ENCODE measurements at places on chromosomes 11 and 22. TPM values are rescaled to one million over a fixed set of nuclear protein-coding genes. Genes with fewer than 3 reads are reported as not detected.

DNA sequence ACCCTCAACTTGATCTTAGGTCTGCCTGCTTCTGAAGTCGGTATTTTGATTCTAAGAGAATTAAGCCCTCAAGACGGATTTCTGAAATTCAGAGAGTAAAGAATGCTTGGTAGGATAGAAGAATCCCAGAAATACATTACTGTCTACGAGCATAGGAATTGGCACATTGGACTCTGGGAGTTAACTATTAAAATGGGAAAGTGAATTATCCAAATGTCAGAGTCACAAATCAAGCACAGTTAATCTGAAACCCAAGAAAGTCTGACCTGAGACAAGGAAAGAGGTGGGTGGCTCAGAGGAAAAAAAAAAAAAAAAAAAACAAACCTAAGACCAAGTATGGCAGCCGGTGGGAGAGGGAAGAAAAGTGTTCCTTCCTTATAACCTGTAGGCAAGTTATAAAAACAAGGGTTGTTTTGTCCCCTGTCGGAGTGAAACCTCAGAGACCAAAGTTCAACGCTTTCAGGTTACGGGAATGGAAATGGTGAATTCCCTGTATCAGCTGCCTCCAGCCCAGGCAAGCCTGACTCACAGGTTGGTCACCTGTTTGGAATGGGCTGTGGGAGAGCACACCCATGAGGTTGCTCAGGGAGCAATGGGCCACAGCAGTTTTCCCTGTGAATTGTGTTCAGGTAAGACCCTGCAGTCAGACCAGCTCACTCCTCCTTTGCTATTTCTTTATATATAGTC, 139.0 kb downstream of the ETS1 start:
- H3K27me3 ChIP-seq = no peaks in the 10 kb centered on the region
- H3K27ac ChIP-seq = peak overlapping the region; percentile 96
- no peak for DNase-seq

- no peak for DNase-seq
- H3K27me3 ChIP-seq = peaks cover 15% of the 10 kb centered on the region
- H3K4me3 ChIP-seq = no peak overlapping the region
Measured at GRCh38 chr11:118938491-118939403, 13.0 kb upstream of the BCL9L start.

DNA sequence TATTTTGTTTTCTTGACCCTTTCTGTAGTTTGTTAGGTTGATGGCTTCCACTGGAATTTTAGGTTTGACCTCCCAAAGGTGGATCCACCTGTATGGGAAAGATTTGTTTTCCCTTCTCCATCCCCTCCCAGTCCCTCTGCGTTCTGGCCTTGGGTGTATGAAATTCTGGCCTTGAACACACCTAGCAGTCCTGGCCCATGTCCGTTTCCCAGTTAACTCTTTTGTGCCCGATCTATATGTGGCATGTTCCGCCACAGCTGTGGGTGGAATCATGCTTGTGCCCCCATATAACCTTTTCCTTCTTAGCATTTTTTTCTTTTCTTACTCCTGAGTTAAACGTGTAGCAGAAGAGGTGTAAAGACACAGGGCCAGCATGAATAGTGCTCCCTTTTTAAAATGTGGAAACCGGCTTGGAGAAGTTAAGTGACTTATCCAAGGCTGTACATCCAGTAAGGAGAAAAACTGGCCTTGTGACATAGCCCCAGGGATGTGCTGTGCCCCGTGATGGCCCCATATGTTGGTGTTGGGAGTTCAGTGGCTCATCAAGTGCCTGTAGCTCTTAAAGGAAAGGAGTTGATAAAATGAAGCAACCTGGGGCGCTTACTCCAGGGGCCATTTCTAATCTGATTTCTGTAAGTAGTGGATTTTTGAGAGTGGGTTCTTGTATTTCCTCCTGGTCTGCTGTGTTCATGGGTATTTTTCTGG, 39.3 kb downstream of the ZNRF3 start:
- no peaks in the 10 kb centered on the region for H3K4me1 ChIP-seq
- no peak for DNase-seq
- H3K36me3 ChIP-seq = no peaks in the 10 kb centered on the region
- no peak overlapping the region for H3K27ac ChIP-seq
- H3K4me3 ChIP-seq = no peak overlapping the region

GRCh38 chr22:34743110-34743751, 322.7 kb upstream of the ISX start:
- H3K4me3 ChIP-seq = no peak overlapping the region
- H3K27ac ChIP-seq = no peak overlapping the region
- H3K4me1 ChIP-seq = no peaks in the 10 kb centered on the region

- H3K36me3 ChIP-seq = no peaks in the 10 kb centered on the region
- H3K27me3 ChIP-seq = no peaks in the 10 kb centered on the region
- H3K27ac ChIP-seq = no peak overlapping the region
- H3K4me3 ChIP-seq = no peak overlapping the region
Measured at GRCh38 chr11:121095561-121095960, 5.5 kb upstream of the TECTA start.

- no peak for DNase-seq
- peaks cover 3% of the 10 kb centered on the region for H3K27me3 ChIP-seq
- no peak overlapping the region for H3K27ac ChIP-seq
- no peak overlapping the region for H3K4me3 ChIP-seq
- no peaks in the 10 kb centered on the region for H3K36me3 ChIP-seq
- no peaks in the 10 kb centered on the region for H3K4me1 ChIP-seq
Measured at GRCh38 chr11:2706321-2706720, 6.5 kb upstream of the KCNQ1OT1 start.

DNA sequence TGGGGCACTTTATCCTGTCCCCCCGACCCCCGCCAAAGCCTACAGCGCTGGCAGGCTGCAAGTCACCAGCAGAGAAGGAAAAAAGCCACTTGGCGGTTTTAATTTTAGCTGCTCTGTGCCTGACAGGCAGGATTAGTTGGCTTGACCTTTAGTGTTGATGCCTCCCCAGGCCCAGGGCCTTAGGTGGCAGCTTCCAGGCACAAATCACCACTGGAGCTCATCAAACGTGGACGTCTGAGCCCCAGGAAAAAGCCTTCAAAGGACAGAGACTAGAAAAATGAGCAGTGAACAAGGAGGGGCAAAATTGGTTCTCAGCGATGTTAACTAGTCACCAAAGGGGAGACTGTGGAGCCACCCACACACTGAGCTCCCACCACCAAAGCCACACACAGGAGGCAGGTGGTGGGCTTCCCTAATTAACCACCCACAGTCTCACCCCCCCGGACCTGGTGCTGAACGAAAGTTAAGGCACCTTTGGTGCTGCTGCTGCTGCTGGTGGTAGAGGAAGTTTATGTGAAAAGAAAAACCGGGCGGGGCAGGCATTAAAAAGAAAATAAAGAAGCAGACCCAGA, 4.4 kb upstream of the PYGM start:
- H3K4me3 ChIP-seq = peak overlapping the region; percentile 75
- peak overlapping the region; percentile 98 for H3K27ac ChIP-seq
- peaks cover 82% of the 10 kb centered on the region for H3K4me1 ChIP-seq
- peak; percentile 65 for DNase-seq
- peaks cover 32% of the 10 kb centered on the region for H3K36me3 ChIP-seq

- H3K27ac ChIP-seq = peak overlapping the region; percentile 97
- H3K4me3 ChIP-seq = peak overlapping the region; percentile 75
- peak; percentile 87 for DNase-seq
- H3K36me3 ChIP-seq = peaks cover 10% of the 10 kb centered on the region
Measured at GRCh38 chr11:68282141-68282860, 10.5 kb upstream of the C11orf24 start.

GRCh38 chr22:23175817-23176644, 4.3 kb upstream of the BCR start:
- no peak for DNase-seq
- H3K27me3 ChIP-seq = no peaks in the 10 kb centered on the region
- H3K27ac ChIP-seq = peak overlapping the region; percentile 1
- peaks cover 9% of the 10 kb centered on the region for H3K36me3 ChIP-seq

DNA sequence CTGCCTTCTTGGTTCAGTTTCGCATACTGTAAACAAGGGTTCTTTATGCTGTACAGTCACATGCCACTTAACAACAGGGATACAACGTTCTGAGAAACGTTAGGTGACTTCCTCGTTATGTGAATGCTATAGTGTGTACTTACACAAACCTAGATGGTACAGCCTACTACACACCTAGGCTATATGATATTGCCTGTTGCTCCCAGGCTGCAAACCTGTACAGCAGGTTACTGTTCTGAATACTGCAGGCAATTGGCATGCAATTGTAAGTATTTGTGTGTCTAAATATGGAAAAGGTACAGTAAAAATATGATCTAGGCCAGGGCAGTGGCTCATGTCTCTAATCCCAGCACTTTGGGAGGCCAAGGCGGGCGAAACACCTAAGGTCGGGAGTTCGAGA, 85.7 kb upstream of the PRDM11 start:
- H3K27ac ChIP-seq = no peak overlapping the region
- no peaks in the 10 kb centered on the region for H3K36me3 ChIP-seq
- H3K4me3 ChIP-seq = no peak overlapping the region
- peaks cover 7% of the 10 kb centered on the region for H3K4me1 ChIP-seq
- no peaks in the 10 kb centered on the region for H3K27me3 ChIP-seq
- no peak for DNase-seq

- no peaks in the 10 kb centered on the region for H3K4me1 ChIP-seq
- no peak overlapping the region for H3K27ac ChIP-seq
Measured at GRCh38 chr22:20802452-20802851, 28.5 kb downstream of the SERPIND1 start.

DNA sequence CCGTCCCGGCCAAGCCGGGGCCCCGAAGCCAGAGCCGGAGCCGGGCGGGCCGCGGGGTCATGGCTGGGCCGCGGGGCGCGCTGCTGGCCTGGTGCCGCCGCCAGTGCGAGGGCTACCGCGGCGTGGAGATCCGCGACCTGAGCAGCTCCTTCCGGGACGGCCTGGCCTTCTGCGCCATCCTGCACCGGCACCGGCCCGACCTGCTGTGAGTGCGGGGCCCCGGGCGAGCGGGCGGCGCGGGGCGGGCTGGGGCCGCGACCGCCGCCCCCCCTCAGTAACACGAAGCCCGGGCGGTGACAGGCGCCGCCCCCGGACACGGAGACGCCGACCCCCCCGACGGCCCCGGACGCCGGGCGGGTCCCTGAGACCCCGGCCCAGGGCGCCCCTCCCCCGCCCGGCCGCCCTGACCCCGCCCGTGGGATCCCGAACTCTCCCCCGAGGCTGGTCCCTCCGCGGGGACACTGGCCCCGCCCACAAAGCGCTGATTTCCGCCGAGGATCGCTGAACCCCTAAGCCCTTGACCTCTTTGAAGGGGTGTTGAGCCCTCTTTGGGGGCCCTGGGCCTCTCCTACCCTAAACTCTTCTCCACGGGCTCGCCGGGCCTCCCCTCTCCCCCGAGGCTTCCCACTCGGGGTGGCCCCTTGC, 389 bp downstream of the MICALL1 start:
- peaks cover 25% of the 10 kb centered on the region for H3K4me1 ChIP-seq
- peak overlapping the region; percentile 80 for H3K4me3 ChIP-seq
- DNase-seq = no peak
- H3K27me3 ChIP-seq = no peaks in the 10 kb centered on the region

GRCh38 chr22:19820880-19821522, 33.7 kb downstream of the GNB1L start:
- no peak overlapping the region for H3K27ac ChIP-seq
- no peak overlapping the region for H3K4me3 ChIP-seq

DNA sequence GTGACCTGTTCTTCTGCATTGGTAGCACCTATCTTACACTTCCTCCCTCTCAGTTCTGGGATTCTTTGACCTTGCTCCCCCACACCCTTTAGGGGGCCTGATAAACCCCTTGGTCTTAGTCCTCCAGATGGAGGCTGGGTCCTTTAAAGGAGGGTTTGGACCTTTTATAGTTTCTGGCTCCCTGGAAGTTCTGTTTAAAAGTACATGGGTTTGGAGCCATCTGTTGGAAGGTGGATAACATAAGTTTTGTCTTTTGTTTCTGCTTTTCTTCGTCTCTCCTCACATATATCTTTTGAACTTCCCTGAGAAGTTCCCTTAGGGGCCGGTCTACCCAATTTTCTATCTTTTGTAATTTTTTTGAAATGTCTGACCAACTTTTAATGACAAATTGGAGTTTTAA, 17.9 kb upstream of the HYLS1 start:
- H3K27ac ChIP-seq = no peak overlapping the region
- H3K27me3 ChIP-seq = peaks cover 13% of the 10 kb centered on the region
- no peak overlapping the region for H3K4me3 ChIP-seq

GRCh38 chr22:44413211-44413610, 84.8 kb downstream of the RTL6 start:
- no peak overlapping the region for H3K4me3 ChIP-seq
- H3K27me3 ChIP-seq = peaks cover 4% of the 10 kb centered on the region
- DNase-seq = no peak
- H3K27ac ChIP-seq = no peak overlapping the region

GRCh38 chr11:46161201-46161600, 39.9 kb upstream of the PHF21A start:
- no peak for DNase-seq
- H3K36me3 ChIP-seq = no peaks in the 10 kb centered on the region
- peaks cover 12% of the 10 kb centered on the region for H3K4me1 ChIP-seq
- no peak overlapping the region for H3K4me3 ChIP-seq
- no peak overlapping the region for H3K27ac ChIP-seq

GRCh38 chr11:86624366-86624765, 48.0 kb downstream of the ME3 start:
- no peak overlapping the region for H3K4me3 ChIP-seq
- no peak overlapping the region for H3K27ac ChIP-seq
- no peaks in the 10 kb centered on the region for H3K27me3 ChIP-seq
- no peak for DNase-seq
- peaks cover 2% of the 10 kb centered on the region for H3K36me3 ChIP-seq
- H3K4me1 ChIP-seq = peaks cover 2% of the 10 kb centered on the region

DNA sequence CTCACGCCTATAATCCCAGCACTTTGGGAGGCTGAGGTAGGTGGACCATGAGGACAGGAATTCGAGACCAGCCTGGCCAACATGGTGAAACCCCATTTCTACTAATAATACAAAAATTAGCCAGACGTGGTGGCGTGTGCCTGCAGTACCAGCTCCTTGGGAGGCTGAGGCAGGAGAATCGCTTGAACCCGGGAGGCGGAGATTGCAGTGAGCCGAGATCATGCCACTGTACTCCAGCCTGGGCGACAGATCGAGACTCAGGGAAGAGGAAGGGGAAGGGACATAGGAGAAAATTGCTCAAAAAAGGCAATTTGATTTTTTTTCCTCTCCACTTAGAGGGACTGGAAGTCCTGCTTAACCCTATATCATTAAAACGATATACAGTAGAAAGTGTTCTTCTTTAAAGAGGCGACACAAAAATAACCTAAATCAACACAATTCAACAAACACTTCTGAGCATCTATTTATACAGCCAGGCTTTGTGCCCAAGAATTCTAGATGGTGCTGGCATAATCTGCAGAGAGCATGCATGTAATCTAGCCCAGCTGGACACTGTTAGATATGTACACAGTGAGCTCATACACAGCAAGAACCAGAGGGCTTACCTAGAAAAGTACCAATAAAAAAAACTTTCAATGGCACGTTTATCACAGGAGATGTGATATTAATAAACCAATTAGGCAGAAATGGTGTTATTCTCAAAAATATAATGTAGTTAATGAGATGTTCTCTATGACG, 20.9 kb upstream of the DENND5A start:
- H3K27me3 ChIP-seq = no peaks in the 10 kb centered on the region
- no peak overlapping the region for H3K4me3 ChIP-seq
- no peak for DNase-seq
- peak overlapping the region; percentile 59 for H3K27ac ChIP-seq
- H3K4me1 ChIP-seq = peaks cover under 1% of the 10 kb centered on the region

The ROBO4 gene
- not detected for total RNA-seq

The CSNK1E gene
- total RNA-seq = 156 TPM

The PYGM gene
- 5.6 TPM for total RNA-seq

The CRYBB3 gene
- total RNA-seq = not detected

The SLC25A45 gene
- 12.6 TPM for total RNA-seq

The YPEL1 gene
- total RNA-seq = 19.0 TPM

The LYVE1 gene
- total RNA-seq = not detected

The TMEM191C gene
- total RNA-seq = 3.5 TPM

The OR2AG1 gene
- total RNA-seq = not detected

The SYCE3 gene
- not detected for total RNA-seq

The SLC35F2 gene
- total RNA-seq = 18.3 TPM

The ST14 gene
- total RNA-seq = 0.17 TPM

The CCDC89 gene
- total RNA-seq = 1.6 TPM

All from natural killer cell treated with Interleukin-12 subunit alpha and Interleukin-12 subunit beta and Interleukin-15 and Interleukin-18, amount 100 ng/mL, for 72 hours (primary cell).